ENCODE measurements at places on chromosomes 7 and 10. TPM values are rescaled to one million over a fixed set of nuclear protein-coding genes. Genes with fewer than 3 reads are reported as not detected.

- DNase-seq, result no peak
- H3K27me3 ChIP-seq, result no peaks in the 10 kb centered on the region
- no peak overlapping the region for H3K27ac ChIP-seq
- no peaks in the 10 kb centered on the region for H3K36me3 ChIP-seq
- H3K4me1 ChIP-seq, result peaks cover 5% of the 10 kb centered on the region
Observed at GRCh38 chr7:87231711-87232110, 12.2 kb upstream of the TMEM243 start.

- peaks cover 18% of the 10 kb centered on the region for H3K4me1 ChIP-seq
- H3K4me3 ChIP-seq, result no peak overlapping the region
- H3K27me3 ChIP-seq, result no peaks in the 10 kb centered on the region
- DNase-seq, result no peak
- no peaks in the 10 kb centered on the region for H3K36me3 ChIP-seq
Observed at GRCh38 chr7:108091461-108091831, 38.7 kb downstream of the LAMB4 start.

GRCh38 chr7:92641921-92642511 is 51.8 kb upstream of the FAM133B start:
- H3K36me3 ChIP-seq, result no peaks in the 10 kb centered on the region
- H3K27me3 ChIP-seq, result no peaks in the 10 kb centered on the region
- no peak for DNase-seq
- H3K4me1 ChIP-seq, result peaks cover 16% of the 10 kb centered on the region

GRCh38 chr7:50305583-50306493 is 1.3 kb downstream of the IKZF1 start:
- peak overlapping the region; percentile 59 for H3K4me3 ChIP-seq
- H3K4me1 ChIP-seq, result peaks cover 13% of the 10 kb centered on the region
- peaks cover 5% of the 10 kb centered on the region for H3K27me3 ChIP-seq
- no peak for DNase-seq

The TCAF2 gene
- 3.1 TPM for total RNA-seq
